ENCODE measurements at places on chromosomes 6 and 20.

- no peak for DNase-seq
Observed at GRCh38 chr6:13538084-13538483, 36.3 kb upstream of the SIRT5 start.

- DNase-seq, result no peak
Observed at GRCh38 chr6:137122612-137123011, 50.8 kb downstream of the IL22RA2 start.

- no peak for DNase-seq
Observed at GRCh38 chr6:168322966-168323365, 3.4 kb upstream of the DACT2 start.

GRCh38 chr6:116931456-116931855, 54.4 kb downstream of the RFX6 start:
- no peak for DNase-seq

DNA sequence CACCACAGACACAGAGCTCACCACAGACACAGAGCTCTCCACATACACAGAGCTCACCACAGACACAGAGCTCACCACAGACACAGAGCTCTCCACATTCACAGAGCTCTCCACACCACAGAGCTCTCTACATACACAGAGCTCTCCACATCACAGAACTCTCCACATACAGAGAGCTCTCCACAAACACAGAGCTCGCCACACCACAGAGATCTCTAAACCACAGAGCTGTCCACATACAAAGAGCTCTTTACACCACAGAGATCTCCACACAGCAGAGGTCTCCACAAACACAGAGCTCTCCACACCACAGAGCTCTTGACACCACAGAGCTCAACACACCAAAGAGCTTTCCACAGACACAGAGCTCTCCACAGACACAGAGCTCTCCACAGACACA, 55.8 kb downstream of the ERMARD start:
- no peak for DNase-seq

GRCh38 chr6:137873273-137873762, 6.3 kb downstream of the TNFAIP3 start:
- peak; percentile 57 for DNase-seq

DNA sequence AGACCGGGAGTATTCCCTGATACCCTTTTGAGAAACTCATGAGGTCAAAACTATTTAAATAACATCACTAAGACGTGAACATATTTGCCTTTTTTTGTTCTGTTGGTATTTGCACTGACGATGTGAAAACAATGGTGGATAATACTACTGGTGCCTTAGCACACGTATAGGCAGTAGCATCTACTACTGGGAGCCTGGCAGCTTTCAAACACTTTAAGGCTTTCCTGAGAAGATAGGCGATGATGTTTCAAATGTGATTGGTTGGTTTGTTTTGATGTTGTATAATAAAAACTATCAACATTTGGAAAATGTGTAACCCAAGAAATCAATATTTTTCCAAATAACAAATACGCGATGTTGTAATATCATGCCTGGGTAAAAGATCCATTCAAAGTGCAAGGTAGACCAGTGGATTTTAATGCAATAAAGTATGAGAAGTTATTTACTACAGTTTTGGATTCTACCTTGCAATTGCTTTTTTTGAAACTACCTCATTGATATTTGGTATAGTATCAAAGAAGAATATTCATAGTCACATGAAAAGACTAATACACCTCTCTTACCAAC, 166.2 kb downstream of the FRK start:
- no peak for DNase-seq

DNA sequence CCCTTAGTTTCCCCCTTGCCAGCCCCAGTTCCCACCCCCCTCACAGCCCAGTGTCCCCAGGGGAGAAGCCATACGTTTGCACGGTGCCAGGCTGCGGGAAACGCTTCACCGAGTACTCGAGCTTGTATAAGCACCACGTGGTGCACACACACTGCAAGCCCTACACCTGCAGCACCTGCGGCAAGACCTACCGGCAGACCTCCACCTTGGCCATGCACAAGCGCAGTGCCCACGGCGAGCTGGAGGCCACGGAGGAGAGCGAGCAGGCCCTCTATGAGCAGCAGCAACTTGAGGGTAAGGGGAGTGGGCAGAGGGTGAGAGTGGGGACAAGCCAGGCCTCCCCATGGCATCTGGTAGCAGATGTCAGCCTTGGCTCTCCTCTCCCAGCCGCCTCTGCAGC, 5.1 kb upstream of the DEF6 start:
- no peak for DNase-seq

- DNase-seq, result peak; percentile 64
Observed at GRCh38 chr6:42260972-42261371, 43.3 kb upstream of the MRPS10 start.

DNA sequence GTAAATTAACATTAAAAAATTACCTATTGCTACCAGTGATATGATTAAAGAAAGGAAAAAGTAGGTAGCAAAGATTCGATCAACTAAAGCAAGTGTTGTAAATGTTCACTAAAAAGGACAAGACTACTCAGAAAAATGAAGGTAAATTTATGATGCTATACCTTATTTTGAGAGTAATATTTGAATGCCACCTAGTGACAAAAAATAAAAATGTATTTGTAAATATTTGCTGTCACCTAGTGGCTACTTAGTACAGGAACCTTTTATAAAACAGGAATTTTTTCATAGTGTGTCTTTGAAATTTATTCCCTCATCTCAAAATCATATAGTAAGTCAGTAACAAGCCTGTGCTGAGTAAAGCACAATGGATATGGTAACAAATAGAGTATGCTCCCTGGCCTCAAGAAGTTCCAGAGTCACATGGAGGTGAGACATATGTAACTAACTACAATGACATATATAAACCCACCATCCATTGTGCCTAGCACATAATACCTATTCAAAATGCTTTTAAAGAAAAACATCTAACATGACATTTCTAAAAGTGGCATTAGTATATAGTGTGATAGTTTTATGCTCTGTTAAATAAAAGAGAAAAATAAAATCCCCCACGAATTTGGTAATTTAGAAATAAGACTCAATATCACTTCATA, 193.1 kb upstream of the SIM1 start:
- DNase-seq, result no peak

- no peak for DNase-seq
Observed at GRCh38 chr6:74041420-74041819, 345.4 kb downstream of the CD109 start.

GRCh38 chr6:22632581-22633145, 63.3 kb downstream of the HDGFL1 start:
- no peak for DNase-seq

DNA sequence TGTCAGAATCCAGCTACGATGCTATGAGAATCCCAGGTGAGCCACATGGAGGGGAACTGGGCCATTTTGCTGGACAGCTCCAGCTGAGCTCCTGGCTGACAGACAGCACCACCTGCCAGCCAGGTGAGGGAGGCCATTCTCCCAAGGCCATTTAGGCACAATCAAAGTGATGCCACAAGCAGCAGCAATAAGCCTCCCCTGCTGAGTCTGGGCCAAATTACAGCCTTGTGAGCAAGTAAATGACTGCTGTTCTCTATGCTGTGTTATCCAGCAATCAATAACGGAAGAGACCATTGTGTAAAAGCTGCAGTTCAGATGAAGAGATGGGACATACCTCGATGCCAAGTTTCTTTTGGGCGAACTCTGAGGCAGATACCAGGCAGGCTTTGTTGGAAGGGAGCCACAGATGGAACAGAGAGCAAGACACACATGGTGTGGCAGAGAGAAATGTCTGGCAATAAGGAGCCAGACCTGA, 14.0 kb upstream of the SCGN start:
- no peak for DNase-seq

DNA sequence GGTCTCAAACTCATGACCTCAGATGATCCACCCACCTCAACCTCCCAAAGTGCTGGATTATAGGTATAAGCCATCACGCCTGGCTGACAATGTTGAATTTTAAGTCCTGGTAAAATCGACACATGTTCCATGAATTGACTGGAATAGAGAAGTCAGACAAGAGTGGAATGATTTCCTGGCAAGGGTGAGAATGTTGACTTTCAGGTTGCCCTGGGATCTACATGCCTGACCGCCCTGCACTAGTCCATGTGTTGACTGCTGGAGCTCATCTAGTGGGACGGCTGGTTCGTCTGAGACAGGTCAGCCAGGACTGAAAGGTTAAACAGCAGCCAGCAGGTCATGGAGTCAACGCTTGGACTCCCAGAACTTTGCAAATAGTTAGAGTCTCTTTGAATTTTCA, 88.8 kb downstream of the SASH1 start:
- no peak for DNase-seq

- DNase-seq, result peak; percentile 64
Observed at GRCh38 chr6:168554472-168554871, 113.5 kb downstream of the SMOC2 start.

- no peak for DNase-seq
Observed at GRCh38 chr6:36402481-36402880, 15.0 kb upstream of the ETV7 start.

GRCh38 chr20:40632346-40632976, 56.6 kb downstream of the MAFB start:
- no peak for DNase-seq

DNA sequence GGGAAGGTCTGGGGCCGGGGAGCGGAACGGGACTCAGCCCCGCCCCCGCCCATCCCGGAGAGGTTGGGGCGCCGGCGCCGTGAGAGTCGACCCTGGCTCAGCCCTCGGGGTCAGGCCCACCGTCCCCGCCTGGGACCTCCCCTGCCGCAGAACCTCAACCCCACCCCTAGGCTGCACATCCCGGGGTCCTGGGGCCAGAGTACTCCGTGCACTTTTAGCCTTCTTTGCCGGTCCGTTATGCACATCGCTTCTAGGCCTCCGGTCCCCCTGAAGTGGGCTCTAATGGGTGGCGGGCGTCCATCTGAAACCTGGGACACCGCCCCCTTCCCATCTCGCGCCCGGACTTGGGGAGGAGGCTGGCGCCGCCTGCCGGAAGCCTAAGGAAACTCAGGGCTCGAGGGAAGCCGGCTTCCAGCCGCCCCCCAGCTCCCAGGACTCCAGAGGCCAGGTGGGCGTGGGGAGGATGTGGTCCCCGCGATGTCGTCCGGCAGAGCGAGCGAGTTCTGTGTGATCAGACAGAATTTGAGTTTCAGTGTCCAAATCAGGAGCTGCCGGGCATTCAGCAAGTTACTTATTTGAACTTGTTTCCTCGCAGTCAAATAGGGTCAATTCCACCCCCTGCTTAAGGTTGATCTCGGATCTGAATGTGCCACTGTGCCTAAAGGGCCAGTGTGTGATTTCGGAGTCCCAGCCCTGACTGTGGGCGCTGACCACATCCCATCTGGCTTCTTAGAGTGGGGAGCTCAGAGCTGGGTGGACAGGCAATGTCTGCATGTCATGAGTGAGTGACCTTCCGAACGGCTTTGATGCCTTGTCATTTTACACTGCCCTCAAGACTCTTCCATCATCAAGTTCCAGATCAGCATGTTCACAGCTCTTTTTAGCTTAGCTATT, 47.6 kb downstream of the CPXM1 start:
- DNase-seq, result peak; percentile 48

DNA sequence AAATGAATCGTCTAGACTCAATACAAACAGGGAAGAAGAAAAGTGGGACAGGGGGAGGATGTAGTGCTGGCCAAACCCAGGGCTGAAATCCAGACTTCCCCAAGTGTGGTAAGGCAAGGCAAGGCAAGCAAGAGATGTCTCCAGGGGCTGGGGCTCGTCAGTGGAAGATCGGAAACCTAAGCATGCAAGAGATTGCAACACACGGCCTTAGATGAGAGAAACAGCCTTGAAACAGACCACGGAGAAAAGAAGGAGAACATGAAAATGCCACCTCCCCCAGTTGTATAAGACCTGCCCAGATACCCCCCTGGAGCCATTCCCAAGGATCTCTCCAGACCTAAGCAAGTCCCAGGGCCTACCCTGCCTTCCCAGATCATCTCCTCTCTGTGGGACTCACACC, 20.0 kb downstream of the VEGFA start:
- DNase-seq, result peak; percentile 71

Data from left ventricle myocardium superior (tissue), 1 donor.